Frontal cortex (tissue), 4 donors: ENCODE measurements at places on chromosomes 4 and X. TPM values are rescaled to one million over a fixed set of nuclear protein-coding genes. Genes with fewer than 3 reads are reported as not detected.

WDR45 gene
- 24.5 TPM for total RNA-seq

GPM6B gene
- total RNA-seq, result 380 TPM

PSAPL1 gene
- total RNA-seq, result not detected

NSUN7 gene
- total RNA-seq, result 11.0 TPM

SGCB gene
- 66.0 TPM for total RNA-seq

SH3BP2 gene
- 19.6 TPM for total RNA-seq

MAP3K15 gene
- total RNA-seq, result 0.82 TPM

CYBB gene
- 10.6 TPM for total RNA-seq

AMBN gene
- total RNA-seq, result 1.2 TPM

HMGN5 gene
- 0.41 TPM for total RNA-seq

CTPS2 gene
- 26.5 TPM for total RNA-seq
